IMR-90 (cell line): ENCODE measurements at places on chromosomes 12 and 14. TPM values are rescaled to one million over a fixed set of nuclear protein-coding genes. Genes with fewer than 3 reads are reported as not detected.

- no peak for DNase-seq
Observed at GRCh38 chr12:131971226-131971625, 21.5 kb downstream of the EP400 start.

The MUCL1 gene
- total RNA-seq, result not detected in 2 replicates

The ATF7 gene
- 7.0 and 9.4 TPM in 2 replicates for total RNA-seq

DNA sequence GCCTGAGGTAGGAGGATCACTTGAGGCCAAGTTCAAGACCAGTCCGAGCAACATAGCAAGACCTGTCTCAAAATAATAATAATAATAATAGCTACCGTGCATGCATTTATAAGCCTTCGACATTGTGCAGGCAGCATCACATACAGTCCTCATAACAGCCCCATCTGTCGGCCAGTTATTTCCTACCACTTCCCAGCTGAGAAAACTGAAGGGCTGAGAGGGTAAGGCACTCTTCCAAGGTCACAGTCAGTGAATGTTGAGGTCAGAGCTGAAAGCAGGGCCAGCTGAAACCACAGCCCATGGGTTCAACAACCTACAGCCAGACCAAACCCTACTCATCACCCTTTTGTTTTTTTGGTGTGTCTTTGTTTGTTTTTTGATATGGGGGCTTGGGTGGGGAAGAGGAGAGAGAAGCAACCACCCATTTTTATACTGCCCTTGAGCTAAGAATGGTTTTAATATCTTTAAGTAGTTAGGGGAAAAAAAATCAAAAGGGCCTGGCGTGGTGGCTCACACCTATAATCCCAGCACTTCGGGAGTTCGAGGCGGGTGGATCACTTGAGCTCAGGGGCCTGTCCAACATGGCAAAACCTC is 16.8 kb upstream of the ITPK1 start:
- peak; percentile 22 for DNase-seq
